H9 (cell line): ENCODE measurements at places on chromosomes 3 and 15. TPM values are rescaled to one million over a fixed set of nuclear protein-coding genes. Genes with fewer than 3 reads are reported as not detected.
A peak's percentile ranks its signal among the peaks of the same experiment; 100 is the strongest.

GRCh38 chr3:125496701-125497100 lies 23.3 kb downstream of the SNX4 start:
- H3K27me3 ChIP-seq: no peaks in the 10 kb centered on the region
- no peak overlapping the region for H3K4me3 ChIP-seq
- H3K4me1 ChIP-seq: no peaks in the 10 kb centered on the region

DNA sequence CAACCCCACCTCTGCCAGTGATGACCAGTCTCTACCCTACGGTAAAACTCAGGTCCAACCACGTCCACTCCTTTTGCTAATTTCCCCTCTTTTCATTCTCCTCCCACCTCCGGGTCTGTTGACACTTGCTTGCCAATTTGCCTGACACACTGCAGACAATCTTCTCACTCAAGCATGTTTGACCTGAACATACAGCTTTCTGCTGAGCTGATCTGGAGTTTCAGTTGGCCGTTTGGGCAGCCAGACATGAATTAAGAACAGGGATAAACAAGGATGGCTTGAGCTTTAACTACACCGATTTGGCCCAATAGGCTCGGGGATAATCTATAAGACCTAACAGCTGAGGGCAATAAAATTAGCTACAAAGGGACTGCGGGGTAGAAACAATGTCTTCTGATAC lies 758.6 kb upstream of the CFAP20DC start:
- no peaks in the 10 kb centered on the region for H3K27me3 ChIP-seq
- no peak for DNase-seq
- H3K4me3 ChIP-seq: no peak overlapping the region
- no peak overlapping the region for H3K27ac ChIP-seq

Gene GPR149
- not detected in 2 replicates for total RNA-seq

DNA sequence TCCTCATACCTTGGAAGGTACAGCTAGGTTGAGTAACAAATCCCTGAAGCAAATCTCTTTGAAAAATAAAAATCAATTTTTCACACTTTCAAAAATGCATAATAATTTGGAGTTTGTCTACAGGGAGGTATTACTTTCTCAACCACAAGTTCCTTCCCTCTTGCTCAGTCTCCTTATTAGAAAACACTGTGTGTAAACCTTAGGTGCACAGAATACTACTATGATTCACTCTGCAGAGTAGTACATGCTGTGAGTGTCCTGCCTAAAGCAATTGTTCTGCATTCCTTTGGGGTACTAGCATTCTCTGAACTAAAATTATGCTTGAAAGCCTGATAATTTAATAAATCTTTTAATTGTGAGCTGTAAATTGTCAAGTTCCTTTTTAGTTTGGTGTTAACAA lies 115.9 kb upstream of the EPHA3 start:
- H3K27ac ChIP-seq: no peak overlapping the region
- no peak overlapping the region for H3K4me3 ChIP-seq
- no peak for DNase-seq
- no peaks in the 10 kb centered on the region for H3K27me3 ChIP-seq
- H3K36me3 ChIP-seq: no peaks in the 10 kb centered on the region

GRCh38 chr3:122609798-122610559 lies 32.5 kb downstream of the PARP15 start:
- no peak overlapping the region; the same call in 2 of the 3 replicates for H3K4me3 ChIP-seq
- no peak overlapping the region for H3K27ac ChIP-seq
- DNase-seq: no peak
- no peaks in the 10 kb centered on the region for H3K4me1 ChIP-seq
- H3K36me3 ChIP-seq: no peaks in the 10 kb centered on the region

DNA sequence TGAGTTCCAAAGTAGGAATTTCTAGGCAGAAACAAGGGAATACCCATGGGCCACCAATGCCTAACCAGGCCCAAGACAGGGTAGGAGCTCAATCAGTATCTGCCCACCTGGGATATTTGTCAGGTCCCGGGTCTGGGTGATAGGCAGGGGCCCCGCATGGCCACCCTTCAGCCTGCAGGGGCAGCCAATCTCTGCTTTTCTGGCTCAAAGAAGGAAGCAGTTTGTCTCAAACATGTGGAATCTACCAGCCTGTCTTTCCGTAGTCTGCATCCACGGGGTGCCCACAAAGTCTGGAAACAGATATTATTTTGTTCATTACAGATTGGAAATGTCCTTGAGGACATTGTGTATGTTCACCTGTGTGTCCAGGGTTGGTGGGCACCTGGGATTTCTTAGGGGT lies 56.2 kb downstream of the CEMIP start:
- no peaks in the 10 kb centered on the region; the same call in 1 of the 3 replicates for H3K36me3 ChIP-seq
- H3K27ac ChIP-seq: no peak overlapping the region
- DNase-seq: peak; percentile 72
- peaks cover 10% of the 10 kb centered on the region for H3K4me1 ChIP-seq
- no peaks in the 10 kb centered on the region for H3K27me3 ChIP-seq

Gene ZNF774
- total RNA-seq: 1.0 and 2.5 TPM in 2 replicates

Gene IQCF5
- not detected in 2 replicates for total RNA-seq

- no peak for DNase-seq
- no peak overlapping the region for H3K4me3 ChIP-seq
- peaks cover 2% of the 10 kb centered on the region; the same call in 1 of the 2 replicates for H3K36me3 ChIP-seq
- no peak overlapping the region for H3K27ac ChIP-seq
- no peaks in the 10 kb centered on the region for H3K27me3 ChIP-seq
- H3K4me1 ChIP-seq: no peaks in the 10 kb centered on the region
Observed at GRCh38 chr3:56976651-56977560, 83.6 kb upstream of the SPATA12 start.

DNA sequence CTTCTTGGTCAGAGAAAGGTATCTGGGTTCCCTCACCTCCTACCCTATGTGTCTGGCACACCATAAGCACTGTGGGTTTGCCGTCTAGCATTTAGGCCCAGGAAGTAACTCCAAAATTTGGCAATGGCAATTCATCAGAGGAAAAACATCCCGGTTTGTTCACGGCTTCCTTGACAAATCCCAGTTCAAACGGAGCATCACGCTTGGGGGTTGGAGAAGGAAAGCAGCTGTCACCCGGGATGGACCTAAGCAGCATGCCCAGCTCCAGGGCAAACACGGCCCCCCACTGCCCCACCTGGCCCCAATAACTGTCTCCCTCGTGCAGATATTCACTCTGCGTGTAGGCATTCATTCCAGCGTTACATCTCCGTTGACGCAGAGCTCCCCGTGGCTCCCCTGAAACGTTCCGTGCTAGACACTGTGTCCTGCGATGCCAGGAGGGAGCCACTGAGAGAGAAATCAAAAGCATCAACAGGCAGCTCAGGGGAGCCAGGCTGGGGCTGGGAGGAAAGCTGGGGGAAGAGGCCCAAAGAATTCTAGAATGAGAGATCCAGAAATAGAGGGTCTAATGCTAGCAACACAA lies 41.4 kb downstream of the NTRK3 start:
- no peak overlapping the region for H3K4me3 ChIP-seq
- no peaks in the 10 kb centered on the region for H3K27me3 ChIP-seq
- H3K27ac ChIP-seq: no peak overlapping the region
- H3K36me3 ChIP-seq: no peaks in the 10 kb centered on the region

Gene NCKIPSD
- 38.3 and 46.0 TPM in 2 replicates for total RNA-seq

DNA sequence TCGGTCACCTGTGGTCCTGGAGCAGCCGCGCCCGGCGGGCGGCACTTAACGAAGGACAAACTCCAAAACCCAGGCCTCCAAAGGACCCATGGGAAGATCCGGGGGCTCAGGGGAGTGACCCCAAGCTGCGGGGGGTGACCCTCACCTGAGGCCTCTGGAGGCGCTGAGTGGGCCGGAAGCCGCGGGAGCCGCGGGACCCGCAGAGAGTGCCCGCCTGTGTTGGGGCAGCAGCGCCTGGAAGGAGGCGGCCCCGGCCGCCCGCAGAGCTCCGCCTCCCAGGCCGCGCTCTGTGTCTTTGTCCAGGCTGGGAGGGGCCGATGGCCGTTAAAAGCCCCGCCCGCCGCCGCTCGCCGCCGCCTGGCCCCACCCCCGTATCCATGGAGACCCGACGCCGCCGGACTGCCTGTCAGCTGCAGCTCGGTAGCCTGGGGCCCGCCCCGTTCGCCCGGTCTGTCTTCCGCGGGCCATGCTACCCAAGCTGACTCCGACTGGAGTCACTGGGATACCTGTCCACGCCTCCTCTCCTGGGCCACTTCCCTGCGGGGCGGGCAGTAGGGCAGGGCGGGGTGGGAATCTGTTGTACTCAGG lies 15.3 kb upstream of the FANCD2 start:
- H3K4me1 ChIP-seq: no peaks in the 10 kb centered on the region
- peak; percentile 98 for DNase-seq
- H3K4me3 ChIP-seq: peak overlapping the region; percentile 69

GRCh38 chr15:97992823-97993222 lies 32.3 kb downstream of the ARRDC4 start:
- peaks cover 4% of the 10 kb centered on the region for H3K36me3 ChIP-seq
- H3K4me1 ChIP-seq: no peaks in the 10 kb centered on the region
- H3K27me3 ChIP-seq: no peaks in the 10 kb centered on the region
- DNase-seq: no peak
